ENCODE measurements at places on chromosomes 11 and 22. TPM values are rescaled to one million over a fixed set of nuclear protein-coding genes. Genes with fewer than 3 reads are reported as not detected.

DNA sequence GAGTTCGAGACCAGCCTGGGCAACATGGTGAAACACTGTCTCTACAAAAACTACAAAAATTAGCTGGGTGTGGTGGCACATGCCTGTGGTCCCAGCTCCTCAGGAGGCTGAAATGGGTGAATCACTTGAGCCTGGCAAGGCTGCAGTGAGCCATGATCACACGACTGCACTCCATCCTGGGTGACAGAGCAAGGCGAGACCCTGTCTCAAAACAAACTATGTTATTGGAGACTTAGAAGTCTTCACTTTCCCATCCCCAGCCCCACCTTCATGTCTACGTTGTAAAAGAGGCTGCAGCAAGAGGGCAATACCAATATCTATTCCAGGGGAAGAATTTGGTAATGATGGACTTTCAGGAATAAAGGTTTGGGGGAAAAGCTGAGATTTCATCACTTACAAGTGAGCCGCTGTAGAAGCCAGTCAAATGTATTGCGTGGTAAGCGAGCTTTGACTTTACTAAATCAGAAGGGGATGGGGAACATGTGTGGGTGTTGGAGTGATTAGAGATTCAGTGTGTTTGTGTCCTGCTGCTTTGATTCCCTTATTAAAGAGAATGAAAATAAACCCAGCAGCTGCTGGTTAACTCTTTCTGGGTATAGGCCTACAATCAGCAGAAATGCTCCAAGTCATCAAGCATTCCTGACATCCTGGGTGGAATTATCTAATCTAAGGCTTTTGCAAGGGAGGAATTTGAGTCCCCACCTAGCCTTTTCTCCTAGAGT, 53.7 kb downstream of the UBASH3B start:
- DNase-seq: no peak

GRCh38 chr22:45192701-45193187, 29.0 kb downstream of the NUP50 start:
- DNase-seq: no peak

DBX1 gene
- total RNA-seq: not detected

TMPRSS4 gene
- 20.9 TPM for total RNA-seq

- no peak for DNase-seq
These were observed 51.4 kb upstream of the ACAT1 start for GRCh38 chr11:108069947-108070346.

CHRM1 gene
- total RNA-seq: not detected

PKNOX2 gene
- total RNA-seq: 3.4 TPM

GRCh38 chr22:43186272-43187170, at the start of gene TTLL12:
Gene TTLL12, minus strand, starts transcription at chr22:43187134. Its CDS starts 65 bp downstream, at chr22:43187069.
- DNase-seq: no peak

- DNase-seq: no peak
These were observed 128.6 kb downstream of the WNT11 start for GRCh38 chr11:76077575-76078150.

GRCh38 chr22:39177456-39177775, 24.9 kb upstream of the CBX7 start:
- DNase-seq: no peak

DNA sequence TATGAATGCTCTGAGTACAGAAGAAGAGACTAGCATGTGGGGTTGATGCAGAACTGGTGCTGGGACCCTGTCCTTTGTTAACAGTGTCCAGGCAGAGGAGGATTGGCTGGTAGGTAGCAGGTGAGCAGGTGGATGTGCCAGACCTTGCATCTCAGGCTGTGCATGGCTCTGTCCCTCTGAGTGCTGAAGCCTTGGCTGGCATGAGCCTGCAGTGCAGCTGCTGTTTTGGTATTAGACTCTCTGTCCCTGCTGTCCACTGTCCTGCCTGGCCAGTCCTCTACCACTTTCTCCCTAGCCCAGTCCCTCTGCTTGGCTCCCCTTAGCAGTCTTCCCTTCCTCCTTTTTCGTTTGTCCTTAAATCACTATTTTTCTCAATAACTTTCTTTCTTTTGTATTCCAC, 213.6 kb upstream of the ZBED5 start:
- DNase-seq: peak; percentile 69

OR10A2 gene
- total RNA-seq: not detected

- DNase-seq: no peak
These were observed 109.2 kb upstream of the GAL start for GRCh38 chr11:68575025-68575665.

DNA sequence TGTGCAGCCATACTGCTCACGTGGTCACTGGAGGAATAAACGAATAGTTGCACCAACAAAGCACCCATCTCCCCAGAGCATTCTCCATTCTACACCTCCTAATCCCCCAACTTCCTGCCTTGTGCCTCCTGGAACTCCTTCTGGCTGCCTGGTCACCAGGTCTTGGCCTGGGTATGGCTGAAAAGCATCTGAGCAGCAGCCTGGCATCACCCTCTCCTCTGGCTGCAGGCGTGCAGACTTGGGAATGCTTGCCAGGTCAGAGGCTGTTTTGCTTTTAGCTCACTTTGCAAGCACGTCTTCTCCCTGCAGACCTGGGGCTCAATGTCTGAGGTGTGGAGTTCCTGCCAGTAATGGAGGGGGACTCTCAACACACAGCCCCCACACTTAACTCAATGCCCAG, 33.3 kb upstream of the KCNJ11 start:
- DNase-seq: no peak

DNA sequence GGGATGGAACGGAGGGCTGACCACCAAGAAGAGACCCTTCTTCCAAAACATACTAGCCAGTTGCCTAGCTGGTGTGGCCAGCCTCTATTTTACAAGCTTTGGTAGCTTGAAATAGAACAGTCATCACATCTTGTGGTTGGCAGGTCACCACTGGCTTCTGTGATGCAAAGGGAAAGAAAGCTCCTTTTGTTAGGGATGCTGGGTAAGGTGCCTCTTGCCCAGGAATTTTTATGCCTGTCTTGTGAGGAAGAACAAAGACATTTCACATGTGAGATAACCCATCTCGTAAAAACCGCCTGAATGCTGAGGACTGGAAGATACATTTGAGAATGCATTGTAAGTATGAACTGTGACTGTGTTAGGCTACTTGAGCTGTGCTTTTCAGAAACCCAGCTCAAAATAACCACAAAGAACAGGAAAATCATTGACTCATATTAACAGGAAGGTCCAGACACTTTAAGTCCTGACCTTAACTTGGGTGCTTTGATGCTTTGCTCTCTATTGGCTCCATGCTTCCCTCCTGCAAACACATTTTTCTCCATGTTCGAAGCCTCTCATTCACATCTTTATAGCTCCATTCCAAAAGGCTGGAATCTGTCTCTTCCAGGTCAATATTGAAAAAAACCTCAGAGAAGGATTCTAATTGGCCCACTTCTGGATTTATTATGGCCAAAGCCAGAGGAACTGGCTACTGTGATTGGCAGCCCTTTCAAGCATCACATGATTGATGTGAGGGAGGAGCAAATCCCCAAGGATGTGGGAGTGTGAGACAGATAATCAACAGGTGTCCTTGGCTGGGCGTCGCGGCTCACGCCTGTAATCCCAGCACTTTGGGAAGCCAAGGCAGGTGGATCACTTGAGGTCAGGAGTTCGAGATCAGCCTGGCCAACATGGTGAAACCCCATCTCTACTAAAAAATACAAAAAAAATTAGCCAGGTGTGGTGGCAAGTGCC, 53.9 kb downstream of the MICAL2 start:
- DNase-seq: no peak

MOB2 gene
- total RNA-seq: 34.1 TPM

GRCh38 chr22:45686836-45687235, 15.2 kb downstream of the ATXN10 start:
- DNase-seq: no peak

GRCh38 chr11:100991541-100991940, 138.1 kb downstream of the PGR start:
- DNase-seq: no peak

DNA sequence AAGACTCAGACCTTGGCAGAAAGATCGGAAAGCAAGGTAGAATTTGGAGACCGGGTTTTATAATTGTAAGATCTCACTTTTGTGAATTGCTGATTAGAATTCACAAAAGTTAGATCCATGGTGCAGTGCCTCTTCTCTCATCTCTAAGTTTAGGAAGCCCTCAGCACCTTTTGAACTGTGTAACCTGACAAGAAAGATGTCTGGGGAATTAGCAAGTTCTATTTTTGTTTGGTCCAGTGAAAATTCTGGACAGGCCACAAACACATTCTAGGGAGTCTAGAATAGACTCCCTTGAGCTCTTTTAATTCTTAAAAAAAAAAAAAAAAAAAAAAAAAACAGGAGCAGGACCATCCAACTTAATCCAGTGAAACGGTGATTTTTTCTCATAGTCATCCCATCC, 66.1 kb downstream of the CECR2 start:
- no peak for DNase-seq

OR2D3 gene
- total RNA-seq: not detected

GRCh38 chr22:36573815-36574363, 44.9 kb upstream of the EIF3D start:
- no peak for DNase-seq

GRCh38 chr22:39574779-39575551, 4.4 kb downstream of the CACNA1I start:
- no peak for DNase-seq

- DNase-seq: no peak
These were observed 842 bp downstream of the HEPACAM start for GRCh38 chr11:124934862-124935547.

- no peak for DNase-seq
These were observed 69.3 kb upstream of the WNT7B start for GRCh38 chr22:46046299-46046685.

LRP4 gene
- total RNA-seq: 10.1 TPM

KRTAP5-1 gene
- not detected for total RNA-seq

GRCh38 chr22:44280665-44281188, 32.0 kb downstream of the SHISAL1 start:
- no peak for DNase-seq

GRCh38 chr11:66359662-66360087, 11.9 kb downstream of the SLC29A2 start:
- no peak for DNase-seq

DNA sequence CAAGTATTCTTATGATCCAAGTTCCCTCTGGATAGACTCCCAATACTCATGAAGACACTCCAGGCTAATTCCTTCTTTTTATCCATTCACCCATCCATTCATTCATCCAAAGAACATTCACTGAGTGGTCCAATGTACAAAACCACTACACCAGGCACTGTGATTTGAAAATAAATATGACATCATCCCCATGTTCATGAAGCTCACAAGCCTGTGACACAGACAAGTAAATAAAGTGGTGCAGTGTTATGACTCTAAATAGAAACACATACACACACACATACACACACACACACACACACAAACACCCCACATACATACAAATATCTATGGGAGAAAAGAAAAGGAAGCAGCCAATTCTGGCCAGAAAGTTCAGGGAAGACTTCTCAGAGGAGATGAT, 35.5 kb downstream of the MTMR2 start:
- DNase-seq: no peak

MAPK8IP2 gene
- total RNA-seq: 3.2 TPM

PKDREJ gene
- total RNA-seq: not detected

- DNase-seq: no peak
These were observed 561.0 kb downstream of the SOX6 start for GRCh38 chr11:15795378-15795777.

DNA sequence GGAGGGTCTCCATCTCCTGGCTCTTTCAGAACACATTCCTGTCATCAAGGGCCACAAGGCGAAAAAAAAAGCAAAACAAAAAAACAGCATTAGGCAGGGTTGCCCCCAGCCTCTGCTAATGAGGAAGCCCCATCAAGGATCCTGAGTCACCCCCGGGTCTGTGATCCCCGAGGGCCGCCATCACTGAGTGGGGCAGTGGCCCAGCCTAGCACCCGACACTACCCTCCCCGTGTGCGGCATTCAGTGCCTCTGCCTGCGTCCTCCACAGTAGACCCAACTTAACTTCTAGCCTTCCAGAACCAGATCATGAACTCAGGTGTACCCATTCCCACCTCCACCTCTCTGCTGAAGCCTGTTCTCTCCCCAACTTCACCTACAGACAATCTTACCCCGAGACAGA, 6.6 kb upstream of the CDC42EP1 start:
- no peak for DNase-seq

SAA1 gene
- total RNA-seq: 60.4 TPM

DNA sequence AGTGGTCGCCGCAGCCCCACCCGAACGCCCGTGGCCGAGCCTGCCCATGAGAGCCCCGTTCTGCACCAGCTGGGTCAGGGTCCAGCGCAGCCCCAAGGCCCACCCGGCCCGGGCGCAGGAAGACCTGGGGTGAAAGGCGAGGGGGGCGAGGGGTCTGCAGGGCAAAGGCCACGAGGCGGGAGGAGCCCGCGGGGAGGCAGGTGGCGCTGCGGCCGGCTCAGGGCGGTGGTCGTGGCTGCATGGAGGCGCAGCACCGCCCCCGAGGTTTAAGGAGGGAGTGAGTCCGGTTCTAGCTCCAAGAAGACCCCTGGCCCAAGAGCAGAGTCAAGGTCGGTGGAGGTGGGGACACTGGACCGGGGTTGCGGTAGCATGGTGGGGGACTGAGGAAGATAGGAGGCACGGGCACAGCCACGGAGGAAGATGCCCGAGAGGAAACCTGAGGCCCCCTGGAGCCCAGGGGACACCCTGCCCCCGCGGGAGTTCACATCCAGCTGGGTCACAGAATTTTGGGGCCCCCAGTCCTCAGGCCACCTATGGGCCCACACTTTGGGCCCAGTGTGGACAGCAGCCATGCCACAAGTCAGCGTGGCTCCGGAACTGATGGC, 514 bp upstream of the HDAC10 start:
- no peak for DNase-seq

DNA sequence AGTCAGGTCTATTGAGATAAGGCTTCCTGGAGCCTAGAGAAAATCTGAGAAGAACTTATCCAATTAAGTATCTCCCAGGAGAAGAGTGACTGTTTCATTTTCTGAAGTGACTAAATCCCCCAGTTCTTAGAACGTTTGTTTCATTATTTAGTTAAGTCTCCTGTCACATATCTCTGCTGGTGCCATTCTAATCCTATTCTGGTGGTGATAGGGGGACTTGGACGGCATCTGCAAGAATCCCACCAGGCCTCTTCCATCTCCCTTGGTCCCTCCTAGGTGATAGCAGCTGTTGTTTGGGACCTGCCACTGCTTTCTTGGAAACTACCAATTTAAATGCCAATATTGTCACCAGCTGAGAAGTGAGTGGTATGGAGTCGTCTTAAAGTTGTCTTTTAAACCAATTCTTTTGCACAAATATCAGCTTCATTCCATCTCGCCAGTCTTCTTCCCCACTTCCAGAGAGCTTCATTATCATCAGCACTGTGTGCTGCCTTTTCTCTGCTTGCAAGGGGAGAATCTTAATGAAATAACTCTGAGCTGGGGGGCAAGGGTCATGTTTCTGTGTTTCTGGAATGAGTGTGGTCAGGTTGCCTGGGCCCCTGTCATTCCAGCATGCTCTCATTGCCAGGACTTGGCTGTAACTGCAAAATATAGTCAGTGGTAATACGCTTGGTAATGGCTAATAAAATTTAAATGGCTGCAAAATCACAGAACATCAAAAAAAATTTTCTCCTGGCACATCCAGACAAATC, 104.8 kb downstream of the LDLRAD3 start:
- DNase-seq: no peak

Measured in vagina (tissue), 2 donors.